Testis (tissue), 5 donors: ENCODE measurements at places on chromosomes 11 and 22. TPM values are rescaled to one million over a fixed set of nuclear protein-coding genes. Genes with fewer than 3 reads are reported as not detected.

The TYR gene
- 1.5 TPM for total RNA-seq

The TTC36 gene
- total RNA-seq = 4.9 TPM

The MMP27 gene
- not detected for total RNA-seq

The SLC5A1 gene
- total RNA-seq = 4.0 TPM

The NRGN gene
- 3.0 TPM for total RNA-seq

The GRAMD4 gene
- total RNA-seq = 61.2 TPM

The PACSIN3 gene
- total RNA-seq = 10.8 TPM

The TIMM10 gene
- 27.7 TPM for total RNA-seq

The OR2D2 gene
- total RNA-seq = 3.2 TPM

The TAF1D gene
- total RNA-seq = 88.5 TPM

The P2RY6 gene
- 0.47 TPM for total RNA-seq

The H19 gene
- 158 TPM for total RNA-seq

The ANO5 gene
- total RNA-seq = 4.8 TPM

The CHRM1 gene
- 0.39 TPM for total RNA-seq

The SCN3B gene
- 3.9 TPM for total RNA-seq

The TXNRD2 gene
- 49.9 TPM for total RNA-seq

The CSTF3 gene
- 46.6 TPM for total RNA-seq
